ENCODE measurements at places on chromosomes 11 and 22.

GRCh38 chr22:11627798-11628650 lies 3900.0 kb upstream of the OR11H1 start:
- no peak for DNase-seq

- DNase-seq, result peak; percentile 40
These were observed 99.1 kb downstream of the XRRA1 start for GRCh38 chr11:74849525-74850391.

GRCh38 chr11:116840224-116840745 lies 2.9 kb upstream of the APOA1 start:
- DNase-seq, result no peak

DNA sequence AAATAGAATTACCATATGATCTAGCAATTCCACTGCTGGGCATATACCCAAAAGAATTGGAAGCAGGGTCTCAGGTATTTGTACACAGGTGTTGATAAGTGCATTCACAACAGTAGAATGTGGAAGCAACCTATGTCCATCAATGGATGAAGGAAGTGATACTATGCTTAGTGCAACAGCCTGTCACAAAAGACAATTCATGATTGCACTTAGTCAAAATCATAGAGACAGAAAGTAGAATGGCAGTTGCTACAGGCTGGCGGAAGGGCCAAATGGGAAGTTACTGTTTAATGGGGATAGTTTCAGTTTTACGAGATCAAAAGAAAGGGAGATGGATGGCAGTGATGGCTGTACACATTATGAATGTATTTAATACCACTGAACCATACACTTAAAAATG lies 42.0 kb downstream of the SGSM3 start:
- no peak for DNase-seq

DNA sequence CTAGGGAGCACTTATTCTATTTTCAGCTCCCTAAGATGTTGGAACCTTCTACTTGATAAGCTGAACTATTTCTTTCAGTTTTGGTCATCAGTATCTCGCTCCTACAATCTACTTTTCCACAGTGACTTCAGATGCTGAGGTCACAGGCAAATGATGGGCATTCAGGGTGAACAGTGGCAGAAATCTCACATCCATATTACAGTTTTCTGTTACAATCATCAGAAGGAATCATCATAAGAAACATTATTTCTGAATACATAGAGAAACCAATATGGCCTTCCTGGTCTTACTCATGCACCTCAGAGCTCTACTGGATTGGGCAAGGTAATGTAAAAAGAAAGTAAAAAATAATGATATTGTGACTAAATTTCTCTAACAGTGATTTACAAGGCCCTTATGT lies 39.4 kb upstream of the DDI1 start:
- DNase-seq, result no peak

GRCh38 chr11:70135142-70135541 lies 57.0 kb downstream of the ANO1 start:
- DNase-seq, result no peak

- DNase-seq, result no peak
These were observed 22.4 kb downstream of the ENDOD1 start for GRCh38 chr11:95111923-95112540.

DNA sequence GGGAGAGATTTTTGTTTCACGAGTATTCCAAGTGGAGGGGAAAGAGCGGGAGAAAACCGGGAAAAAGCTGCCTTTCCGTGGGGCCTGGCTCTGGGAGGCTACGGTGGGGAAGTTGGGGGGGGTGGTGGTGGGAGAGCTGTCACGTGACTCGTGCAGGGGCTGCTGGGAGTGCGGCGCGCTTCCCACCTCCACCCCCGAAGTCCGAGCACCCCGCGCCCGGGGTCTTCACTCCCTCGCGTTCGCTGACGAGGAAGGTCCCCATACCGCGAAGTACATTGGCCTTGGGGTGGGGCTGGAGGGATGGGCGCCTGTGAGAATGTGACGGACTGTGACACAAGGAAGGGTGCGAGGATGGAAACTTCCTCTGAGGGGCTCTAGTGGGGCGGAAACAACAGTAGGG lies at the start of gene TEX12:
TEX12 (plus strand) TSS at position 228 of the 400 bp plus-strand sequence. CDS start 1,897 bp downstream, outside the sequence.
- DNase-seq, result no peak

DNA sequence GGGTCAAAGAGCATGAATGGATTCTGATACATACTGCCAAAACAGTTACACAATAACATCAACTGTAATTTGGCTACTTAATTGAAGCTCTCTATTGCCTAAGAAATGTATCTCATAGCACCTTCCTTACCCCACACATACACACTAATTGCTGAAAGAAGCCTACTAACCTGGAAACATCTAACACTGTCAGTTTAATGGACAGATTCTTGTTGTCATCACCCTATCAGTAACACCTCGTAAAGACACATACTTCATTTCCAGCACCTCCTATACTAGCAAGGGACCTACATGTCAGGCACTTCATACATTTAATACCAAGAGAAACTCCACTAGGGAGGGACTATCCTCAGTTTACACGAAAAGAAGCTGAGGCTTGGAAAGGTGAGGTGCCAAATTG lies 9.9 kb downstream of the NAP1L4 start:
- no peak for DNase-seq

GRCh38 chr11:61737636-61738386 lies 14.6 kb upstream of the MYRF start:
- DNase-seq, result no peak

DNA sequence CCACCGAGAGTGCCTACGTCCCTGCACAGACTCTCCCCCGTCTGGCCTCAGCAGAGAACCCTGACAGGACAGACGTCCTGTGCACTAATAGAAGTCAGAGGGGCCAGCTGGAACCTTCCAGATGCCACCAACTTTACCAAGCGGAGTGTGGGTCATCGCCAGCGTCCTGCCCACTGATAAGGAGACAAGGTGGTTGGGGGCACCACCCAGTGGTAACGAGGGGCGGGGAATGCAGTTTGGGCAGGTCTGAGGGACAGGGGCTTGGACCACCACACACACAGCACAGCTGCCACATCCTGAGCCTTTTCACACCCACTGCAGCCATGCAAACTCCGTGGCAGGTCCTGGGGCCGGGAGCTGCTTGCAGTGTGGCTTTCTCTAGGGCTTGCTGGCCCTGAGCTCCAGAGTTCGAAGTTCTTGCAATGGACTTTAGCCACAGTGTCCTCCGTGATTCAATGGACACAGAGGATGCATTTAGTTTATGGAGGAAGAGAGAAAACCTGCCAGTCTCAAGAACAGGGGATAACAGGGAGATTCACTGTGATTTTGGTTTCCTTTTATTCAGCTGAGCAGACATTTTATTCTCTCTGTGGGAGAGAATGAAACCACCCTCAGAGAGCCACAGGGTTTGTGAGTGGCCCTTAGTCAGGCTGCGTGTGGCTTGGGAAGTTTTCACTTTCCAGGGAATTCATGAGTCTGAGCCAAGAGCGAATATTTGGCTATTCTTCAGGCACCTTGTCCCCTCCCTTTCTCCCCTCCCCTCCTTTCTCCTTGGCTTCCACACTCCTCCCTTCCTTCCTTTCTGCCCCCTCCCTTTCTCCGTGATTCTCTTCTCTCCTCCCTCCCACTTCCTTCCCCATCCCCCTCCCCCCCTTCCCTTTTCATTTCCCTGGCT lies 13.1 kb downstream of the MRGPRG start:
- peak; percentile 13 for DNase-seq

GRCh38 chr11:69005631-69006368 lies 7.2 kb downstream of the MRGPRF start:
- no peak for DNase-seq

- DNase-seq, result no peak
These were observed 87.5 kb downstream of the NAV2 start for GRCh38 chr11:19800162-19800561.

DNA sequence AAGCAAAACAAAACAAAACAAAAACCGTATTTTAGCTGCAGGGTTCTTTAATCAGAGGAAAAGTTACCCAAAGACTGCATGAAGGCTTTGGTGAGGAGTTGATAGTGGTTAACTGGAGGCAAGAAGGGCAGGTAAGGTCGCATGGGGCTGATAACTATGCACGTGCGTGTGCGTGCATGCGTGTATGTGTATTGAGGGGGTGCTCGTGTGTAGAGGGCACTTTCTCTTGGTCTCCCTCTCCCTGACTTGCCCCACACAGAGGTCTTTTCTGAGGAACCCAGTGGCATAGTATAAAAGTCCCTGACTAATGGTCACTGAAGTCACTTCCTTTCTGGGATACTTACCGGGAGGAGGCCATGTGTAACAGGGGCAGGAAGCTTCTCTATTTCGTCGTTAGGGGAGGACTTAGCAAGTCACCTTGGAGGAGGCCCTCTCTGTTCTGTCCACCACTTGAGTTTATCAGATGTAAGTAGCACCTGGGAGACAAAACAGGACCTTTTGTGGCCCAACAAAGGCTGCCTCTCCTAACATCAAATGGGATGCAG lies 20.1 kb upstream of the FCHSD2 start:
- DNase-seq, result no peak

- no peak for DNase-seq
These were observed 24.3 kb downstream of the NEU3 start for GRCh38 chr11:75013051-75013450.

DNA sequence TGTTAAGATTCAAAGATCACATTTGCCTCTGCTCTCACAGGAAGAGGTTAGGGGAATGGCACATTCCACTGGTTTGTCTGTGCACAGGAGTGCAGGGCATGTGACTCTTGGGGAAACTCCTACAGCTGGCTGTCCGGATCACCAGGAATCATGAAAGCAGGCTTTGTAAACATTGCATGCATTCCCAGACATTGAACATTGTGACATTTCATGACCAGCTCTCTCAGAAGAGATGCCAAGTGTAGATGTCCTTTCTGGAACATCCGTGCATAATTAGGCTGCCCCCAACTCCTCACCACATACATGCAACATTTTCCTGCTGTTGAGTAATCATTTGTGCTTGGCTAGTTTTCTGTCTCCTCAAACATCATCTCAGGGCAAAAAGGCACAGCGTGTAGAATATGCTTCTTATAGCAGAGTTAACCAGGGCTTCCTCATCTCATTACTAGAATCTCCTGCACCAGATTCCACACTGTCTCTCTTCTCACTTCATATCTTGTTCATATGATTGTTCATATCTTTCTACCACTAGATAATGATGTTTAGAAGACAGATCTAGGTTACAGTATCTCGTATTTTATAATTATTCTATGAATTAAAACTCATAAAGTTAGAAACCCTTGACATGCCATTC lies 694.7 kb downstream of the NTM start:
- DNase-seq, result no peak

DNA sequence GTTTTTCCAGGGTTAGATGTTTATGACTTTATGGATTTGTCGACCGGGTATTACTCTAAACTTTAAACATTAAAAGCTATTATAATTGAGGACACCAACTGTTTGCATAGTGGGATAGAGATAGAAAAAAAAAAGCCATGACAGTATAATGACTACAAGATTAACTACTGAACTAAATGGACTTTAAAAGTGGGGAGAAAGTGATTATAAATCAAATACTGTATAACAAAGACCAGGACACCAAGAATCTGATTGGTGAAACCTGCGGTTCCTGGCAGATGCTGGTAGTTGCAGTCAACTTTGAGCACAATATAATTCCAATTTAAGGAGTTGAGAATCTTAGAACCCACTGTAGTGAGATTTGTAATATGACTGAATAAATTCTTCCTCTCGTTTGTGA lies 2.5 kb downstream of the CRKL start:
- DNase-seq, result no peak

DNA sequence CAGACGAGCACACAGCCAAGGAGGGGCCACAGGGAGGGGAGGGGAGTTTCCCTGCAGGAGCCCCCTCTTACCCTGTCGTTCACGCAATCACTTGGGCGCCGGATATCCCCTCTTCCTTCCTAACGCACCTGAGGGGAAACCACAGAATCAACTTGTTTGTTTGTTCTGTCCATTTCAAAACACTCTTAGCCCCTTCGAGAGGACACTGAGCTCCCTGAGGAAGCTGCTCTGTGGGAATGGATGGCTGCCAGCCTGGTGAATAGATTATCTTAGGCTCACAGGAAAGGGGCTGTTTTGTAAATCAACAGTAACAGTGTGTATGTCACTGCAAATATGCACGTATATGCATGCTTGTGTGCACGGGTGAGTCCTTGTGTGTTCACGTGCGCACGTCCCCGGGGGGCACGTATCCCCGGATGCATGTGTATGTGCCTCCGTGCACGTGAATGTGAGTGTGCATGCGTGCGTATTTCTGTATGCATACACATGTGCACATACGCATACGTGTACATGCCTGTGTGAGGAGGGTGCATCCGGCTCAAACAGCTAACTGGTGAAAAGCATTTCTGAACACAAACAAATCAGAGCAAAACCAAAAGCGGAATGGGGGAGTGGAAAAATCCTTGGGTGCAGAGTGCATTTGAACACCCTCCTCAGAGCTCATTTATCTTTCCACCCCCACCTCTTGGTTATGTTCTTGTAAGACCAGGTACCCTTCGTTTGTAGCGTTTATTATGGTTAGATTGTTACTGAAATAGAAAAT lies 7.2 kb downstream of the ARSA start:
- peak; percentile 86 for DNase-seq

DNA sequence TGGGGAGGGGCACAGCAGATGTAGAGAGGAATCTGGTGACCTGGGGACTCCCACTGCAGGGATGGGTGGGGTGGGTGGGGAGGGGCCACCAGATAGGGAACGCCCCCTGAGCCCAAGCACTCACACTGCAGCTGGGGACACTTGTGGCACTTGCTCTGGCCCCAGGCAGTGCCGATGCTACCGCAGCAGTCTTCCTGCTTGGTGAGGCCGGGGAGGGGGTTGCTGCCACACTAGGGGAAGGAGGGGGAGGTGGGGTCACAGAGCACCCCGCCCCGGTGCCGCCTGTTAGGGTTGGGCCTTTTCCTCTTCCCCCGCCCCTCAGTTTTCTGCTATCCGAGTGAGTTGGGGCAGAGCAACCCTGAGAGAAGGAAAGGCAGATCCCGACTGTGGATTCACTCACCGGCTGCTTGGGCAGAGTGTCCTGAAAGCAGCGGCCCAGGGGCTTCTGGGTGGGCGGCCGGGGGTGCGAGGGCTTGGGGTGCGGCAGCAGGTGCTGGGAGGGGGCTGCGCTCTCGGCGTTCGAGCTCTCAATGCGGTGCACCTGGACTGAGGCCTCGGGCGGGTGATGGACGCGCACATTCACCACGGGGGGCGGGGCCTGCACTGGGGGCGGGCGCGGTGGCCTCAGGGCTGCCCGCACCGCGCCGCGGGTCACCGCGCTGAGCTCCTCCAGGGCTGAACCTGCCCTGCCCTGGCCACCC lies 4.7 kb downstream of the LTBP3 start:
- no peak for DNase-seq

GRCh38 chr11:1997755-1998154 lies at the start of gene H19:
Gene H19 (minus strand): TSS chr11:1997842.
- DNase-seq, result no peak

DNA sequence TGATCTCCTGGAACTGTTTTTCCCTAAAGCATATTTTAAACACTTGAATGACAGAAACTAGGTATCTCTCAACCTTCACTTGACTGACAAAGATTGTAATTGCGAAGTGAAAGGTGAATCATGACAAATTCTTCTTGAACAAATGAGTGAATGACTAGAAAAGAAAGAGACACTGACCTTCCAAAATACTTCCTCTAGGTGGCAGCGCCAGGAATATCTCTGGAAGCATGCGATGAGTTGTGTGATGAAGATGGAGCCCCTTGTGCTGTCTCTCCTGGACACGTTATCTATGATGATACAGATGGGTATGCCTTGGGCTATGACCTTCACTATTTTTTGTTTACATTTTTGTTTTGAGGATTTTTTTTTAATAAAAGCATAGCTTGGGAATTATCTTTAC lies 7.0 kb upstream of the CASP12 start:
- no peak for DNase-seq

Data from left cardiac atrium (tissue), 4 donors.